ENCODE measurements at places on chromosomes 5 and 9.

- no peak for DNase-seq
Observed at GRCh38 chr9:134562146-134562849, 79.3 kb upstream of the COL5A1 start.

GRCh38 chr9:124215956-124216355, 41.8 kb upstream of the NEK6 start:
- no peak for DNase-seq

DNA sequence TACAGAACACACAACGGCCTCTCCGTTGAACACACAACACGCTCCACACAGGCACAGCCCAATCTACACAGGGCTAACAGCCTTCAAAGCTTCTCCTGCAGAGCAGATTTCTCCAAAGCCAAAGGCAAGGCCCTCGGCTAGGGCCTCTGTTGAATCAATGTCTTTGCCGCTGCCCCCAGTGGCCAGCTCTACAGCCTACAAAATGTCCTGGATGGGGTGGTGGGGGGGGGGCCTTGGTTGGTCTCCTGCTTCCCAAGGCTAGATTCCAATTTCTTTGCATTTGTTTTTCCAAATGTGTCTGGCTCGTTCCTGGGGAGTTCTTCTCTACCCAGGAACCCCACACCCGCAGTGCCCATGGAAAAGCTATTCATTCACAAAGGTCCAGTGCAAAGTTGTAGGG, 167.2 kb downstream of the PAX5 start:
- peak; percentile 31 for DNase-seq

- no peak for DNase-seq
Observed at GRCh38 chr5:81726297-81726696, 24.6 kb downstream of the SSBP2 start.

DNA sequence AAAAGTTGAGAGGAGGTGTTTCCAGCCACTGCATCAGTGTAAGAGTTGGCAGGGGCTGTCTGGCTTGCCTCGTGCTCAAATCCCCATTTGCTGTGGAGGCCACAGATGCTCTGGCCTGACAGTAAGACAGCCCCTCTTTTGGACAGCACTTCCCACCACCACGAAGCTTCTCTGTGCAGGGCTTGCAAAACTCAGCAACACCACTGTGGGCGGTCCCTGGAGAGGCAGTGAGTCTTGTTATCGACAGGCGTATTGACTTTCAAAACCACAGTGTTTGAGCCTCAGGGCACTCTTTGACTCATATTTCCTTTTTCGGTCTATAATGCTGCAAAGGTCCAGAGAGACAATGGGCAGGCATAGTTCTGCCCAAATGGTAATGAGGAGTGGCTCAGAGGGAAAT, 539.5 kb downstream of the EBF1 start:
- DNase-seq: no peak
